ENCODE measurements at places on chromosomes 3 and 15. TPM values are rescaled to one million over a fixed set of nuclear protein-coding genes. Genes with fewer than 3 reads are reported as not detected.

The INSYN1 gene
- total RNA-seq, result not detected

The NAALADL2 gene
- total RNA-seq, result 0.58 TPM

The ARMC8 gene
- 40.2 TPM for total RNA-seq

DNA sequence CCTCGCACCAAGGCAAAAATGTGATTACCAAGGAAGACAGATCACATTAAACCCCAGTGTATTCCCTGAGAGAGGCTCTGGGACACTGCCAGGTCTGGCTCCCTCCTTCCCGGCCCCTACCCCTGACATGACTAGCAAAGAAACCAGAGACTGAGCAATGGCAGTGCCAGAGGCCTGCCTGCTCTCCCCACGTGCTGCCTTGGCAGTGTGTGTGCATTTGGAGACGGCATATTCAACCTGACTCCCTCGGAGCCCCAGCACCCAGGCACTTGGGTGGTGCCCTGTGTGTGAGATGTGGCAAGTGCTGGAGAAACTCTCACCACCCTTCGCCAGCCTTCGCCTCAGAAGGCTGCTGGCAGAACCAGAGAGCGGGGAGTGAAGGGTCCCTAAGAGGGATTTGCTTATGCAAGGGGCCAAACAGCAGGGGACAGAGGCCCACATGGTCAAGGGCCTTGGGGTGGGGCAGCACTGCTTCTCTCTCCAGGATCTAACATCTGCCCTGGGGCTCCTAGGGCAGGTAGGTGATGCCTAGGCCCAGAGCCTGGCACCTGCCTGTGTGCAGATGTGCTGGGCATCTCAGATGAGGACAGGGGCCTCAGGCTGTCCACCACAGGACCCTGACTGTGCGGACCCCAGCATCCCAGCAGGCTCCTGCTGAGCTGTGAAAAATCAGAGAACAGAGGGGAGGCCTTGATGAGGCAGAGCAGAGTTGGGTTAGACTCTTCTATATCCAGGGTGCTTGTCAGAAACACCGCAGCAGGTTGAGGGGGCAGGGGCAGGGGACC is 23.6 kb upstream of the PLXNA1 start:
- H3K36me3 ChIP-seq, result no peaks in the 10 kb centered on the region
- H3K4me1 ChIP-seq, result no peaks in the 10 kb centered on the region
- no peak for DNase-seq
- H3K27me3 ChIP-seq, result no peaks in the 10 kb centered on the region

GRCh38 chr15:98753726-98754656 is 105.7 kb downstream of the IGF1R start:
- no peak overlapping the region for H3K4me3 ChIP-seq
- H3K4me1 ChIP-seq, result peaks cover 32% of the 10 kb centered on the region
- no peaks in the 10 kb centered on the region for H3K27me3 ChIP-seq

The KIF15 gene
- 40.1 TPM for total RNA-seq
